ENCODE measurements at places on chromosomes 12 and 14.

DNA sequence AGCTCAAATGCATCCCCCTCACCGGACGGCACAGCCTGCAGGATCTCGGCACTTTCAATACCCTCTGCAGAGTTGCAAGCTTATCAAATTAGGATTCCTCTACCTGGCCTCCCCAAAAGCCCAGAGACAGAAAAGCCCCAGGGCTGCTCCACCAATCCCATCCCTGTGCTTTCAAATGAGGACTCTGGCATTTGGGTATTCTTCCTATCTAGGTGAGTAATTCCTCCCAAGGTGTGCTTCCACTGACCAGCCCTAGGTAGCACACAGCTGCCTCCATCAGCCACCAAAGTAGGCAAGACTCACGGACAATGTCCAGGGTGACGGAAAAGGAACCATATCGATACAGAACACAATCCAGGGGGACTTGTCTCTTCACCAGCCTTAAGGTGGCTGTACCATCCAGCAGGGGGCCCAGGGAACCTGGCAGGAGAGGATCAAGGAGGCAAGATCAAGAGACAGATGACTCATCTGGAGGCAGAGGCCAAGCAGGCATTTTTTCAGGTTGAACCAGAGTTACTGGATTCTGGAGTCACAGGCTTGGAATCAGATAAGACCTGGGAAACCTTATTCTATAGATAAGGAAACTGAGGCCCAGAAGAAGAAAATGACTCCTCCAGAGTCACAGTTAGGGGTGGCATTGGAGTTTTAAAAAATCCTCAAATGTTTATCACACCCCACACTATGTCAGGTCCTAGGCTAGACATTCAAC, 9.9 kb downstream of the PMEL start:
- peak; percentile 56 for DNase-seq

GRCh38 chr14:54483073-54483745, 5.6 kb downstream of the GMFB start:
- no peak for DNase-seq

- DNase-seq: no peak
These were observed 85.7 kb downstream of the SPPL3 start for GRCh38 chr12:120818416-120818815.

DNA sequence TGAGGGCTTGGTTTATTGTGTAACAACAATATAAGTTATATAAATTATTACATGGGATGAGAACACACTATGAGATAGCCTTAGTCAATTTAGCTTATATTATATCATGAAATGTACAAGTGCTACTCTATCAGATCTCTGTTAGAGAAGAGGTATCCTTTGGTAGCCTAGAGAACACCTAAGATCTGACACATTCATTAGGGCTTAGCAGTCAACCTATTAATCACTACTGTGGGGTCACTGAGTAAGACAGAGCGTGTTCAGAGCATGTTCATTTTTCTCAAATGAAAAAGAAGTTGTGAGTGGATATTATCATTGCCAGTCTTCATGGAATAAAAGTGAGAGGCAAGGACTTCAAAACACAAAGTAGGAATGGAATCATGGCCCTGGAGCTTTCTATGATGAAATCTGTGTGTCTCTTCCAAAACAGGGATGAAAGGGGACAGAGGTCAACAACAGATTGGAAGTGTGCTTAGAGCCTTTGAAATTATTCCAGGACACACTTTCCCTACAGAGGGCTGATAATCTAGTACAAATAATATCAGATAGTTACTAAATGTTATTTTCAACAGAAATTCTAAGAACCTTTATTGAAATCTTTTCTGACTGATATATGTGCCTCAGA, 114.3 kb downstream of the SLC16A7 start:
- no peak for DNase-seq

- no peak for DNase-seq
These were observed 70.5 kb upstream of the TRIM9 start for GRCh38 chr14:51165415-51165814.

- DNase-seq: no peak
These were observed 42.6 kb downstream of the TMEM63C start for GRCh38 chr14:77224212-77224611.

DNA sequence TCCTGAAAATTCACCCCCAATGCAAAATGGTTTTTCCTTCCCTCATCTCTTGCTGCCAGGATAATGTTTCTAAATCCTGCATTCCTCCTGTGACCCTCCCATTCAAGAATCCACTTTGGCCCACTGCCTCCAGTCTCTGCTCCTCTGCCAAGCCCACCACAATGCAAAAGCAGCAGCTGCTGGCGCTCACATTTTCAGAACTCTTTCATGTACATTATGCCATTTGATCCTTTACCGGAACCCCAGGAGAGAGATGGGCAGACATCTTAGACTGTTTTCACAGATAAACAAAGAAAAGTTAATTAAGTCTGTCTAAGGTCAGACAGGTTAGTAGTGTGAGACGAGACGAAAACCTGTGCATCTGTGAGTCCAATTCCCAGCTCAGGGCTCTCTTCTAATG, 12.9 kb downstream of the LRIG3 start:
- no peak for DNase-seq

DNA sequence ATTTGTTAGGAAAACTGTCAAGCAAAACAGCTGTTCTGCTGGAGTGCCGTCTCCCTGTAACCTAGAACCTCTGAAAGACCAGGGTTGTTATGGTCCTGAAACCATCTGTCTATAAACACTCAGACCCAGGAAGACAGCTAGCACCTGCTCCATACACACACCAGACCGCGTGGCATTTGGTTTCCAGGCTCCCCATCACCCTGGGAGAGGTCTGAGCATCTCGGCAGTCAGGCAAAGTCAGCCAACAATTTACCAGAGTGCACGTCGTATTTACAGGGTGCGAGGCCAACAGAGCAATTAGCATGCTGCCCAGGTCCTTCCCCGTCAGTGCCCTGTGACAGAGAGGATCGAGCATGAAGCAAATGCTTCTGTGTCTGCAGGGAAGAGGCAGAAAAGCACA, 272.5 kb downstream of the SLC15A4 start:
- no peak for DNase-seq

- DNase-seq: no peak
These were observed 40.3 kb upstream of the RGS6 start for GRCh38 chr14:71891970-71892369.

GRCh38 chr14:82009993-82010392, 476.3 kb upstream of the SEL1L start:
- DNase-seq: no peak

- DNase-seq: no peak
These were observed 45.9 kb downstream of the BCL2L14 start for GRCh38 chr12:12116677-12117076.

All from hematopoietic multipotent progenitor cell treated with erythropoietin and hydrocortisone succinate and interleukin-3 and kit ligand, for 15 days (in vitro differentiated cells).